Psoas muscle (tissue), 8 donors: ENCODE measurements at places on chromosomes 7 and 10. TPM values are rescaled to one million over a fixed set of nuclear protein-coding genes. Genes with fewer than 3 reads are reported as not detected.
A peak's percentile ranks its signal among the peaks of the same experiment; 100 is the strongest.

The DLG5 gene
- total RNA-seq: 41.0 TPM

The EXOC6 gene
- 17.7 TPM for total RNA-seq

The GRM8 gene
- total RNA-seq: not detected

DNA sequence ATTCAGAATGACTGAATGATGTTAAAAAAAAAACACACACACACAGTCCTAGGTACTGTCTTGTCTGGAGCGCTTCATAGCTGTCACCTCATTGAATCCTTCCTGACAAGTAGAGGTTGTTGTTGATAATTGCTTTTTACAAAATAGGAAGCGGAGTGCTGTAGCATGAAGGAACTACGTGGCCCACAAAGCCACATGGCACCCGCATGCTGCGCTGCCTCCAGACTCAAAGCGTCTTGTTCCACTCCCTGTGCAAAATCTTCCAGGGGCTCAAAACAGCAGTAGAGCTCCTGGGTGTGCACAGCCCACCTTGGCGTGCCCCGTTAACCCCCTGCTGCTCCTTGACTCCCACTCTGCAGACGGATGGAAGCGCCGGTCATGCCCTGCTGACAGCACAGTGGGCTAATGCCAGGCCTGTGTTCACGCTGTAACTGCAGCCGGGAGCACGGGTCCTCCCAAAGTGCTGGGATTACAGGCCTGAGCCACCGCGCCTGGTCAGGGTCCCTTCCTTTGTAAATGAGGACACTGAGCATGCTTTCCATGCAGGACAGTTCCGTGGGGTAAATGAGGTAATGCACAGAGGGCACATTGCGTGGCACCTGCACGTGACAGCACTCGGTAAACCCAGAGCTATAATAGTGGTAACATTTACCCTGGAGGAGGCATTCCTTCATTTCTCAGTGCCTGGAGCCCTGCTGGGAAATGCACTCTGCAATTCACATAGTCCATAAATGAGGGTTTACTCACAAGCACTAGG, 91.1 kb upstream of the GNA12 start:
- no peak for DNase-seq

- DNase-seq: no peak
These were observed 41.6 kb downstream of the CDC123 start for GRCh38 chr10:12237265-12238220.

GRCh38 chr10:61760943-61761824, 98.5 kb downstream of the CABCOCO1 start:
- DNase-seq: no peak

GRCh38 chr10:78408671-78409472, 375.2 kb downstream of the RPS24 start:
- DNase-seq: peak; percentile 77

DNA sequence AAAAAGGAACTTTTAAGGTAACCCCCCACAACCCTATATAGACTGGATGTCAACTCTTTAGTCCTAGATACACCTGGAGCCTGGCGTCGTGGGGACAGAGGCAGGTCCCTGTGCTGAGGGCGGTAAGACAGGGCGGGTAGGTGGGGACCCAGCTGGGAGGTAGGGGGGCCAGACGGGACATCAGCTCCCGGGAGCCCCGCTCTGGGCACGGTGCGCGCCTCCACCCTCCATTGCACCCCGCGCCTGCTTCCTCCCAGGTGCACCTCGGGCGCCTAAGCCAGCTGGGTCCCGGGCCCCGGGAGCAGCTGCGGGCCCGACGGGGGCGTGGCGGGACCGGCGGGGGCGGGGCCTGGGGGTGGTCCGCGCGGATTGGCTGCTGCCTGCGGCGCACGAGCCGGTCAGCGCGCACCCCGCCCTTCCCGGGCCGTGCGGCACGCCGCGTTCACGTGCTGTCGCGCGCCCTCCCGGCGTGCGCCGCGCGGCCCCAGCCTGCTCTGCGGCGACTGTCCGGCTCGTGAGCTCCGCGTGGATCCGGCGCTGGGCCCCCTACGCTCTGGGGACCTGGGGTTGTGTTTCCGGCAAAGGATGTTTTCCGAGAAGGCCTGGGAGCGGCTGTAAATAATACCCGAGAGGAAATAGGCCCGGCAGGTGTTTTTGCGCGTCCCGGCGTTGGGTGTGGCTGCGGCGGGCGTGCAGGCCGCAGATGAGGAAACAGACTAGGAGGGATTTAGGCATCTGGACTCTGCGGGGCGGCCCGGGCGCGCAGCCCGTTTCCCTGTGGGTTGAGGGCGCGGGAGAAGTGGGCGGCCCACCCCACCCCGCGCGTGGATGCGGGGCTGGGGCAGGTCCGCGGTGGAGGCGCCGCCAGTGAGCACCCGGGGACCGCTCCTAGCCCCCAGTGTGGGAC, 39.1 kb upstream of the PFKFB3 start:
- DNase-seq: peak; percentile 97

- DNase-seq: peak; percentile 72
These were observed 51.9 kb upstream of the CHST15 start for GRCh38 chr10:124145109-124145870.

DNA sequence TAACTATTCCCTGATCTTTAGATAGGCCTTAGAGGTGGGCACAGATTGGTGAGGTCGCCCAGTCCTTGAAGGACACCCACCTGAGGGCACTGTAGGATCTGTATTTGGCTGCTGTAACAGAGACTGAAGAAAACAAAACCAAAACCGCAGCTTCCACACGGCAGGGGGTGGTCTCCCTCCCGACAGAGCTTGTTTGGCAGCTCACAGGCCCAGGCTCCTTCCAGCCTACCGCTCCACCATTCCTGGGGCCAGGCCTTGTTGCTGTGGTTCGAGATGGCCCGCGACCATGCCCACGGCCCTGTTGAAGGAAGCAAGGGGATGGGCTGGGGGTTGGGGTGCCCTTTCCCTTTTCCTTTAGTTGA, 30.4 kb downstream of the ZNF783 start:
- no peak for DNase-seq
